ENCODE measurements at places on chromosomes 3 and 15.

DNA sequence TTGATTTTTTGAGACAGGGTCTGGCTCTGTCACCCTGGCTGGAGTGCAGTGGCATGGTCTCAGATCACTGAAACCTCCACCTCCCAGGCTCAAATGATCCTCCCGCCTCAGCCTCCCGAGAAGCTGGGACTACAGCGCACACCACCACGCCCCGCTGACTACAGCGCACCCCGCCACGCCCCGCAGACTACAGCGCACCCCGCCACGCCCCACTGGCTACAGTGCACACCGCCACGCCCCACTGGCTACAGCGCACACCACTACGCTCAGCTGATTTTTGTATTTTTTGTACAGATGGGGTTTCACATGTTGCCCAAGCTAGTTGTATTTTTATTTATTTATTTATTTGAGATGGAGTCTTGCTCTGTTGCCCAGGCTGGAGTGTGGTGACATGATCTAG lies 35.6 kb downstream of the SLC51A start:
- DNase-seq = no peak

DNA sequence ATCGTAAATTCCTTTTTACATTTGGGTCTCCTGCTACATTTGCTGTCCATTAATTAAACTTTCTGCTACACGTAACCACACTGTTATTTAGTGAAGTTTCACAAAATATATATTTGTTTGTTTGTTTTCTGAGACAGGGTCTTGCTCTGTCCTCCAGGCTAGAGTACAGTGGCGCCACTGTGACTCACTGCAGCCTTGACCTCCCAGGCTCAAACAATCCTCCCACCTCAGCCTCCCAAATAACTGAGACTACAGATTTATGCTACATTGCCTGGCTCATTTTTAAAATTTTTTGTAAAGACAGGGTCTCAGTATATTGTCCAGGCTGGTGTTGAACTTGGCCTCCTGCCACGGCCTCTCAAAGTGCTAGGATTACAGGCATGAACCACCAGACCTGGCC lies 20.5 kb downstream of the TOPBP1 start:
- DNase-seq = no peak

DNA sequence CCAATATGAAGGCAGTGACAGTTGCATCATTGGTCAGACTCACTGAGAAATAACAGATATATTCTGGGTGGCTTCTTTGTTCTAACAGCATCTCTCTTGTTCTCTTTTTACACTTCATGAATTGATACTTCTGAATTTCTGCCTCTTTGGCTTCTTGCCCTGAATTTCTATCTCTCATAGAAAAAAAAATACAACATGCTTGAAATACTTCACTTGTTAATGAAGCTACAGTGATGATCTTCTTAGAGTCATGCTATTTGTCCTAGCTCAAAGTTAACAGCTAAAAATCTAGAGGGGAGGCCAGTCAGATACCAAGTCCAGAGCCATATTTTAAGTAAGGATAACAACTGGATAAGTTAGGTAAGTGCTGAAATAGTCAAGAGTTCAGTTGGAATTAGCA lies 597.2 kb upstream of the AGTR1 start:
- no peak for DNase-seq

DNA sequence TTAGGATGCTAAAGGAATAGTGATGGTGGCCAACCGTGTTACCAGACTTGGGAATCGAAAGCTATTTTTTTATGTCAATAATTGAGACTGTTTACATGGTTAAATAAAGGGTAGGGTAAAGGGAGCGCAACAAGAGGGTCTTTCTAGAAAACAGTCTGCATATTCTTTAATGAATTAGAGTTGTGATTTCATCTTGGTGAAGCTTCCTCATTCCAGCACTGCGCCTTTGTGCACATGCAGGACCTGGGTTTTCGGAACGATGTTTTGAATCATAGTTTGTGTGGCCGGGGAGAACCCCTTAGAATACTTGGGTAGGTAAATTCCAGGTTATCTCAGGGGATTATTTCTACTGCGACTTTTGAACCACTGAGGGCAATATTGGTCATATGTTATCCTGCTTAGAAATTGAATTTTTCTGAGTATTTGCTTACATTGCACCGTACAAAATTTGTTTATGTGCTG lies 1.3 kb downstream of the PIK3CA start:
- peak; percentile 21 for DNase-seq

GRCh38 chr3:140223631-140224030 lies 288.6 kb downstream of the CLSTN2 start:
- DNase-seq = no peak

GRCh38 chr3:177335728-177336127 lies 138.4 kb upstream of the TBL1XR1 start:
- no peak for DNase-seq

DNA sequence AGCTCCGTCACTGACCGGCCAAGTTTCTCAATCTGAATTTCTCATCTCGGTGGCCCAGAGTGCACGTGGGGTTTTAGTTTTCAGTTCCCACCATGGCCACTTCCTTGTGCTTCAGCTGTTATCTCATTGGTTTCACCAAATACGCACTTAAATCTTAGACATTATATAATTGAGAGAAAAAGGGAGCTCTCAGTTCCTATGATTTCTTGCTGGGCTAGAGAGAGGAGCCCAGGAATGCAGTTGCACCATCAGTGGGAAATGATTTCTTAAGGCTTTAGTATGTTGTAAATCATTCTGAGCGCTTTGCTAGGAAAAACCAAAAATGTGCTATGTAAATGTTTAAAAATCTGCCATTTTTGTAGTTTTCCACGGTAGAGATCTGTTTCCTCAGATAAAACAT lies 53.2 kb downstream of the OXNAD1 start:
- no peak for DNase-seq

- DNase-seq = no peak
These were observed 199.6 kb downstream of the ATP10A start for GRCh38 chr15:25663515-25663914.

GRCh38 chr3:53324105-53324504 lies 23.2 kb downstream of the DCP1A start:
- DNase-seq = no peak

- DNase-seq = no peak
These were observed 117.2 kb upstream of the FAM174B start for GRCh38 chr15:92772626-92773244.

GRCh38 chr15:88799341-88799740 lies 3.9 kb upstream of the ACAN start:
- DNase-seq = no peak

All from stimulated activated CD4-positive, alpha-beta T cell treated with anti-CD3 and anti-CD28 coated beads, Interleukin-4, amount 100 ng/mL, for 4 hours (primary cell).